ENCODE measurements at places on chromosomes 6 and 20.

DNA sequence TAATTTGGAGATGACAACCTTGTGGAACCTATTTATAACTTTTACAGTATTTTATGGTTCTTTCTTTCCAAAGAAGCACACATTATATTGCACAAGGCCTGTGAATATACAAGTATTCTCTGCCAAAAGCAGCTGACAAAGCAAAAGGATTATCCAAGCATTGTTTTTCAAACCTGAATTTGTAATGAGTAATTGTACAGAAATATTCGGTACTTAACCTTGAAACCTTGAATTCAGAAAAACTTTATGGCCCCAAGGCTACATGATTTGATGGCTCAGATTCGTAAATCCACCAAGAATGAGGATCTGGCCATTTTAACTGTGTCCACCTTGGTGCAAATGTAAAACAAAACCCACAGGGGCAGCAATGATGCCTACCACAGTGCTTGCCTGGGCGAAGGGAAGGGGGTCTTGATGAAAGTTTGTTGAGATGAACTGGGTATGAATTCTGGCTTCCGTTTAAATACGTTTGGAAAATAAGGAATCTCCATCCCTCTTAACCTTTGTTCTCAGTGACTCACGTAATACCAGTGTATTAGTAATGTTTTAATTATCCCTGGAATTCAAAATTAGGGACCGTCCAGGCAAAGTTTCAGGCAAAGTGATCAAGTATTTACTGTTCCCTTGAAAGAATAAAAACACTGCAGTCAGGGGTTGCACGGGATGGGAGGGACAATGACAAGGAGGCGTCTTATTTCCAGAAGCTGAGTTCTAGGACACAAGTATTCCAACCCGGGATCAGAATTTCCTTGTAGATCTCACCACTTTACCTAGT is 2.7 kb upstream of the RBM24 start:
- DNase-seq = no peak

GRCh38 chr20:36275011-36275410 is 31.1 kb upstream of the DLGAP4 start:
- DNase-seq = no peak

DNA sequence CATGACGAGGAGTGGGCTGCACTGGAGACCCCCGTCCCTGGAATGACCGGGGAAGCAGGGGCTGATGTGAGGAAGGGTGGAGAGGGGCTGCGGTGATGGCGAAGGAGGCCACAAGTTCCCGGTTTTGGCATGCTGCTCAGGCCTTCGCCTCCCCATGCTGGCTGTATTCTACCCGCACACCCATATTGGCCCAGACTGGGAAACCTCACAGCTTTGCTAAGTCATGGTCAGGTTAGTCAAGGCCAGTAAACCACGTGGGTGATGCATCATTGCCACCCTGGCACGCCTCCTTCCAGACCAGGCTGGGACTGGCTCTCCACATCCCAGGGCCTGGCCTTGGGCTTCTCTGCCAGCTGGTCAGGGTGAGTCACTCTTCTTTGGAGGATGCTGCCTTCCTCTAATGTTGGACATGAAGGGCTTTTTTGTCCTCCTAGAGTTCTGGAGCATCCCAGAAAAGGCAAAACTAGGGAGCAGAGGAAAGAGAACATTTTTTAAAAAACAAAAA is 53.8 kb downstream of the PCNA start:
- no peak for DNase-seq

GRCh38 chr6:152295346-152295745 is 341.8 kb downstream of the SYNE1 start:
- no peak for DNase-seq

- no peak for DNase-seq
These were observed 74.9 kb upstream of the CLDN20 start for GRCh38 chr6:155188707-155189496.

GRCh38 chr6:95830859-95831557 is 184.8 kb upstream of the FUT9 start:
- DNase-seq = no peak

- DNase-seq = no peak
These were observed 7.5 kb upstream of the GGTLC1 start for GRCh38 chr20:23995905-23996666.

DNA sequence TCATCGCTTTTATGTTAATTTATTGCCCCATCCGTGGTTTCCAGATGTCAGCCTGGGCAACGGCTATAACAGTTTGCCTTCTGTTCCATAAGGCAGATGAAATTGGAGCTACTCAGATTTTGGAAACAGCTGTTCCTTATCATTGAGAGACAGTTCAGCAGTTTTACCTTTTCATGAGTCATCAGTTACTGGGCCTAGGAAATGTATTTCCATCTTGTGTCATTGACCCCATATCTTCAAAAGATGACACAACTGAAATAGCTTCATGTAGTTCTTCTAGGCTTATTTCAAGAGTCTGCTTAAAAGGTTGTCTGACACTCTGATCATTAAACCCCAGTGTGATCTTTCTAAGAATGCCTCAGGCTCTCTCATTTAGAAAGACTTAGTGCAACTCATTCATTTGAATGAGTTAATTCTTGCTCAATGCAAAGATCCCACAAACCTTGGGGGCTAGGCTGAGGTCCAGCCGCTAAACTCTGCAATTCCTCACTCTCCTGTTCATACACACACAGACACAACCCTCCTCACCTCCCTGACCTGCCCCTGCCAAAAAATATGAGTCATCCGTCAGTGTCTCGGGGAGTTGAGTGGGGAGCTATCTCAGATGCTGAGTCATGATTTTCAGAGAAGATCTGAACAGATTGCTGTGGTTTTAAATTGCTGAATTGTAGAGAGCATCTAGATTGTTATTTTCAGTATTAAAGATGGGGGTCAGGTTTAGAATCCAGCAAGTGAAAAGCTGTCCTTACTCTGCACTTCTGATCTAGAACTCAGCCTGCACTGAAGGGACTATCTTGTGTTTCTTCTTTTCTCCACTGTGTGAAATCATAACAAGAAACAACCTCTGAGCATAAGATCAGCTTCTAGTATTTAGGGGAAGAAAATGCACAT is 61.8 kb downstream of the RPP40 start:
- DNase-seq = peak; percentile 58

DNA sequence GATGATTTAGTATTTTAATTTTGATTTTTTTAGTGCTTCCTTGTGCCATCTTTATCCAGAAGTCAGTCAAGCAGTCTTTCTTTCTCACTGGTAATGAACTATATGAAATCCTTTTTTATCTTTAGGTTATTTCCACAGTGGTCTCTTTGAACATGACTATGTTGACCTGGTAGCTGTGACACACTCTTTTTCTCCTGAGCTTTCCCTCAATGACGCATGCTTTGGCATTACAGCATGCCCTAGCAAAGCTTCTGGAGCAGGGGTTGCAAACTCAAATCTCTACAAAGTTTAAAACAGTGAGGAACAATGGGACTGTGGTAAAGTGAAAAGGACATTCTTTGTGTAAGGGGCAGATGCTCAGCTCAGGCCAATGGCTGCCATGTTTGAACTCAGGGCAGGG is 4.5 kb upstream of the PLAGL1 start:
- DNase-seq = no peak

DNA sequence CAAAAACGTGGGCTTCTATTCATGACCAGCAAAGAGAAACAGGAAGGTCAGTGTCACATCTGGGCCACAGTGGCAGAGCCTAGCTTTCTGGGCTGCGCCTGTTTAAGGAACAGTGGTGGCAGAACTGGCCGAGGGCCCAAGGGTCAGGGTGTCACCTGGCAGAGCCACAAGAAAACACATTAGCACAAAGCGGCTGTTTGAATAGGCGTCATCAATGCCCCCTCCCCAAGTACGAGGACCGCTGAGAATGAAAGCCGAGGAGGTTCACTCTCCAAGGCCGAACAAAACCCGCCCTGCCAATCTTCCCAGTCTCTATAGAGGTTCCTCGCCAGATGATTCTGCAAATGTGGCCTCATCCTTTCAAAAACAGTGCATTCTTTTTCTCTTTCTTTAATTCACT is 125.2 kb upstream of the TRAF3IP2 start:
- no peak for DNase-seq

- DNase-seq = no peak
These were observed 62.8 kb upstream of the GTSF1L start for GRCh38 chr20:43789593-43789992.

- DNase-seq = peak; percentile 25
These were observed 13.9 kb upstream of the ATG5 start for GRCh38 chr6:106339334-106340029.

DNA sequence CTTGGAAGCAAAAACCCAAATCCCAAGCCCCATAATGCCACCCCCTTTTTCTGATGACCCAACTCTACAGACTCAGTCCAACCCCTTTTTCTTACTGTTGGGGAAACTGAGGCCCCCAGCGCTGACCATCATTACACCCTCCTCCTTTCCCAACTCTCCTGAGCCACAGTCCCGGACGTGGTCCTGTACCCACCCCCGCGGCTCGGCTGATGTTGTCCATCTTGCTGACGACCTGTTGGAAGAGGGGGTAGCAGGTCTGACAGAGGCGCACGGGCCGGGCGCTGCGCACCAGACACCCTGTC is 533 bp downstream of the OSTM1 start:
- no peak for DNase-seq

- DNase-seq = no peak
These were observed 301.2 kb downstream of the SMOC2 start for GRCh38 chr6:168741942-168742782.

GRCh38 chr6:143205991-143206390 is 145.3 kb downstream of the AIG1 start:
- no peak for DNase-seq

DNA sequence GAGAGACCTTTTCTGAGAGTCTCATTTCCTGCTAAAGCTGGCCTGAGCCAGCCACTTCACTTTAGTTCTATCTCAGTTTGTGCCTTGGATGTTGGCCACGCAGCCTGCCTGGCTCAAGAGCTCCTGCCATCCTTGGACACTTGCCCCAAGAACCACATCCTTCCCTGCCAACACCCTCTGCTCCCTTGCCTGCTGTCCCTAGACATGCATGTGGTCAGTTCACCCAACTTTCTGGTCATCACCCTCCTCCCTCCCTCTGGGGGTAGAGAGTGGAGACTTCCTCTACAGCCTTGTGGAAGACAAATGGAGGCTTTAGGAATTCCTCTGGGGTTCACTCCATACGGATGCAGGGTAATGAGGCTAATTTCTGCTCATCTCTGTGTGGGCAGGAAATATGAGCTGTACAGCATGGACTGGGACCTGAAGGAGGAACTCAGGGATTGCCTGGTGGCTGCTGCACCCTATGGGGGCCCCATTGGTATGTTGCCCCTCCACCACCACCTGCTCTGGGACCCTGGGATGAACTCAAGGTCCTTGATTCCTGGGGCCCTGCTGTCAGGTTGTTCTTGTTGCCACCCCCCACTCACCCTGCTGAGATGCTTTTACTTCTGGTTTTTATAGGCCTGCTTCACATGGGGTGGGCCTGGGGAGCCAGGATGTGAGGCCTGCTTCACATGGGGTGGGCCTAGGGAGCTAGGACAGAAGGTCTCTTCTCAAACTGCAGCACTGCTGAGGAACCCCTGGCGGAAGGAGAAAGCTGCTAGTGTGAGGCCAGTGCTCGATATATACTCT is 13.8 kb upstream of the PTPRA start:
- DNase-seq = no peak

DNA sequence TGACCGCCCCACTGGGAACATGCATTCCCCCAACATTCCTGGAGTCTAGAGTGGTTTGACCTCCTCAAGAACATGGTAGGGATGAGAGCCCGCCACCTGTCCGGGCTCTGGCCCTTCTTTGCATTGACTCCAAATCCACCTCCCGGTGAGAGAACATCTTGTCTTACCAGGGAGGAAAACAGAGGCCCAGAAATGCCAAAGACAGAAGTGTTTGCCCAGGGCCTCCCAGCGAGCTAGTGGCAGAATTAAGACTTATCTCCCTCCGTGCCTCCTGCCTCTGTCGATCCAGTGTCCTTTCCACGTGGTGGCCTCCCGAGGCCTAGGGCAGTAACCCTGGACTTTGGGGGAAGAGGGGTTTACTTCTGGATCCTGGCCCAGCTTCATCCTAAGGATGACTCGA is 134.8 kb downstream of the JPH2 start:
- no peak for DNase-seq

DNA sequence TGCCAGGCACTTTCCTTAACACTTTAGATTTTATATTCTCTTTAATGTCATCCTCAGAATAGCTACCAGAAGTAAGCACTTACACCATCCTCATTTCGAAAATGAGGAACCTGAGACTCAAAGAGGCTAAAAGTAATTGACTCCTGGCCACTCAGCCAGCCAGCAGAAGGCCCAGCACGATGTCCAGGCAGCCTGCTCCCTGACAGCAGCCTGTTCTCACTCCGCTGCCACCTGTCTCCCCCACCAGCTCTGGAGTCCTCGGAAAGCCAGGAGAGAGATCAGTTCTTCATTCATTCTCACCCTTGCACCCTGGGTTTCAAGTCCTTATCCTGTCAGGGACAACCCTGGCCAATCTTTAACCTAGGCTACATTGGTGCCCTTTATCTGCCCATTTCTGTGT is 174.0 kb downstream of the SASH1 start:
- no peak for DNase-seq

GRCh38 chr6:37134036-37134395 is 35.9 kb upstream of the PIM1 start:
- DNase-seq = no peak

- DNase-seq = no peak
These were observed 23.9 kb upstream of the APMAP start for GRCh38 chr20:25016471-25016870.

- no peak for DNase-seq
These were observed 58.6 kb downstream of the EFCAB8 start for GRCh38 chr20:32917191-32917950.

DNA sequence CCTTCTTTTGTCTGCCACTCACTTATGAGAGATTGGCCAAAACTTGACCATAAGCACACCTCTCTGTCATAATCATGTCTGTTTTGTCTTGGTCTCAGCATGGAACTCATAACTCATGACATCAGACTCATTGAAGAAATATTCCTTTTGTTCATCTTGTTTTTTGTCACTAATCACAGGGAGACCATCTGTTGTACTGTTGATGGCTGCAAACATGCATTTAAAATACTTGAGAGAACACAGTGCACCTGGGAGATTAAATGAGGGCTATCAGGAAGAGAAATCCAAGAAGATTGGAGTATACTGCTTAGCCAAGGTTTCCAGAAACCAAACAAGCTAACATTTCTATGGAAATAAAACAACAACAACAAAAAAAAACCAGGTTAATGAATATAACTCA is 689.7 kb downstream of the EPM2A start:
- DNase-seq = peak; percentile 92

Measured in NCI-H524 treated with DMSO at 0.1 percent for 48 hours (cell line).